ENCODE measurements at places on chromosomes 12 and 14.

GRCh38 chr12:117024961-117025480 lies 74.2 kb downstream of the TESC start:
- no peak for DNase-seq

DNA sequence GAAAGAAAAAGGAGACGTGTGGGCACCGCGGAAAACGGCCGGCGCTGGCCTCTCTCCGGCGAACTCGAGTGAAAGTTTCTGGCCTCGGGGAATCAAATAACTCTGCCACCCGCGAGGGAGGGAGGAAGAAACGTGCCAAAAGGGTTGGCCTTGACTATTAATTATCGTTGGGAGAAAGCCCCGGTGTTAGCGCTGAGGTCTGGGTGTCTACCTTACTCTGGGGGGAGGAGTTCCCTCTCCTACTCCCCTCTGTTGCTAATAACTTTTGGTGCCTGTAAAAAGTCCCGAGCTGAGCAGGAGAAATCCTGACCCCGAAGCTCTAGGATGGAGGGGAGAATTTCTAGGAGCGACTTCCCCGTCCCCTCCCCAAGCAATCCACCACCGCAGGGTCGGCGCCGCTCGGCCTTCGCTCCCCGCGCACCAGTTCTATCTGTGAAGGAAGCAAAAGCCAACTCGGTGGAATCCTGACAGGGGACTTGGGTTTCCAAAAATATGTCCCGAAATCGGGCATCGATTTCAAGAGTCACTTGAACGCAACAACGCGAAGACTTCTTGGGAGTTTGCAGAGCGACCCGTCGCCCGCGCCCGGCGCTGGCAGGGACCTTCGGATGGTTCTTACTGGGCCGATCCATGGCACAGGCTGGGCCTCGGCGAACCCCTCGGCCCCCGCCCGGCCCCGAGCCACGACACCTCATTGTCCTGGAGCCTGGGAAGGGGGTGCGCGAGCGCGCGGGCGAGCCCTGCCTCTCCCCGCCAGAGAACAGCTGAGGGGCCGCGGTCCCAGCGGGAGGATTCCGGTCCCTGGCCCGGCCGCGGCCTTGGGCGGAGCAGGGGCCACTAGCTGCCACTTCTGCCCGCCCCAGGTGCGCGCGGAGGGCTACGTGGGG lies 1.7 kb downstream of the OTX2 start:
- DNase-seq = no peak

GRCh38 chr12:108356835-108357806 lies 18.0 kb upstream of the CMKLR1 start:
- DNase-seq = no peak

GRCh38 chr12:45509621-45510020 lies 219.9 kb upstream of the ARID2 start:
- no peak for DNase-seq

DNA sequence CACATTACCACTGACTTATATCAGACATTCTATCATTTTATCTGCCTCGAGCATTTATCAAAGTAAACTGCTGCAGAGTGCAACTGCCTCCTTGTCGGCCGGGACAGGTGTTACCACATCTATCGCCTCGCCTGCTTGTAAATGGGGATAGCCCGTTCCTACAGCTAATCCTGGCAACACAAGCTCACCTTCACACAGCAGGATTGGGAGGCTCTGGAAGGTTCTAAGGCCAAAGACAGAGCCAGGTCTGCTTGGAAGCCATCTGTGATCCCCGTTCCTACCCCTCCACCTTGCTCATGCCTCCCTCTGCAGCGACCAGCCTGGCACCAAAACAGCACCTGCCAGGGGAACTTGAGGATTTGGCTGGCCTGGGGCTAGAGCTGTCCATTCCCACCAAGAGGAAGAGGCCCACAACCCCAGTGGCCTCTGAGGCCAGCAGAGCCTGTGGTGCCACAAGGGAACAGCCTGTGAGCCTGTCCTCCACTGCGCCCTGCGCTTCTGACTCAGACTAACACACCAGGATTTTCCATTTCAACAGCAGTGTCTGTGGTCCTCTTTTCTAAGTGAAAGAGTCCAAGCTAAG lies 114.8 kb upstream of the DIO3 start:
- DNase-seq = no peak

- DNase-seq = no peak
Measured at GRCh38 chr14:58942516-58942915, 246.0 kb upstream of the DAAM1 start.

DNA sequence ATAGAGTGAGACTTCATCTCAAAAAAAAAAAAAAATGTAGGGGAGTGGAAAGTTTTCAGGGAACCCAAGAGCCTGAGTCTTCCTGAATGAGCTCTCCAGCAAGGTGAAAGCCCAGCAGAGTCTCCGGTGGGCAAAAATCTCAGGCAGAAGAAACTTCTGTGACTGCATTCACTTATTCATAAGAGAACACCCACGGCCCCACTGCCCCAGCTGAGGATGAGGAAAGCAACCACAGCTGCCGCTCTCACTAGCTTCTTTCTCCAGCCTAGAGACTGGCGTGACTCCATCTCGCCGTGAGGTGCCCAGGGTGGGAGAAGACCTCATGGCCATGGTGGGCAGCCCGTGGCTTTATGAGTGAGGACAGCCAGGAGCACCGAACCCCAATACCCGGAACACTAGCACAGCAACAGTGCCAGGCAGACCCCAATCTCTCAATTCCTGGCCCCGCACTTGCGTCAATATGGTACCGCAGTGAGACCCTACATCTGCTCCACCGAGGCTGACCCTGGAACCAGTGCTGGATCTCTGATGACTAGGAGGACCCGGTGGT lies 29.7 kb upstream of the DYNC1H1 start:
- DNase-seq = no peak

- DNase-seq = no peak
Measured at GRCh38 chr12:111467092-111467856, 61.6 kb downstream of the SH2B3 start.

DNA sequence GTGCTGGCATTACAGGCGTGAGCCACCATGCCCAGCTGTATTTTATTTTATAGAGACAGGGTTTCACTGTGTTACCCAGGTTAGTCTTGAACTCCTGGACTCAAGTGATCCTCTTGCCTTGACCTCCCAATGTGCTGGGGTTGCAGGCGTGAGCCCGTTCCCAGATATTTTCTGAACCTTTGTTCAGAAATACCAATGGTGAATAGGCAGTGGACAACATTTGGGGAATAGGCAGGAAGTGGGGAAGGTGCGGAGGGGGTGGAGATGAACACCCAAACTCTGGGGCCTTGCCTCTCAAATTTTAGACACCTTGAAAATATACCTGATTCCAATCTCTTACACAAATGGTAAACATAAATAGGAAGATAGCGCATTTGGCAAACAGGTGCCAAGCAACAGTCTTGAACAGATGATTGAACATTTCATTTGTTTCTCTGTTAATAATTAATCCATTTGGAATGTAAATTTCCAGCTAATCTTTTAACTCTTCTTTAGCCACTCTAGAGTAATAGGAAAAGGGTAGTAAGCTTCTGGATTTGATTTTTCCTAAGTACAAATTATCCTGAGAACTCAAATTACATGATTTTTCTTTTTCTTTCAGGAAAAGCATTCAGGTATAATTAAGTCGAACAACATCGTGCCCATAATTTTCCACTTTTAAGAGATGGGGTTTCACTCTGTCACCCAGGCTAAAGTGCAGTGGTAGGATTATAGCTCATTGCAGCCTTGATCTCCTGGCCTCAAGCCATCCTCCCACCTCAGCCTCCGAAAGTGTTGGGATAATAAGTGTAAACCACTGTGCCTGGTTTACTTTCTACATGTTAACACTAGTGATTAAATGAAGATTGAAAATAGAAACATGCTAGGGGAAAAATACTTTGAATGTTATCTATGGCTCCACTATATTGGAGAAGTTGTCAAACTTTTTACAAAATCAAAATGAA lies 22.9 kb upstream of the RNF34 start:
- DNase-seq = no peak

DNA sequence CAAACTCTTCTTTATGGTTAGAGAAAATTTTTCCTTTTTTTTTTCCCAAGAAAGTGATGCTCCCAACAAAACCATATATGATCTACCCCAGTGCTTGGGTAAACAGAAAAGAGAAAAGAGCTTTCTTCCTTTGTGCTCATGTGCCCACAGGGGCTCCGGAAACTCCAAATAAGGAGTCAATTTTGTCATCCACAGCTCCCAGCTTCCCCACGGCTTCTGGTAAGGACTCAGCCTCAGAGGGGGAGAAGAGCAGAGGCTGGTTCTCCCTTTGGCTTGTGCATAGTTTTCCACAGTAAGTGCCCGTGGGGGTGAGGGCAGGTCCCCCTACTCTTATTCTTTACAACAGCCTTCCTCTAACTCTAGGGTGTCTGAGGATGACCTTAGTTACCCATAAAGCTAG lies 13.3 kb upstream of the RGS6 start:
- DNase-seq = no peak

DNA sequence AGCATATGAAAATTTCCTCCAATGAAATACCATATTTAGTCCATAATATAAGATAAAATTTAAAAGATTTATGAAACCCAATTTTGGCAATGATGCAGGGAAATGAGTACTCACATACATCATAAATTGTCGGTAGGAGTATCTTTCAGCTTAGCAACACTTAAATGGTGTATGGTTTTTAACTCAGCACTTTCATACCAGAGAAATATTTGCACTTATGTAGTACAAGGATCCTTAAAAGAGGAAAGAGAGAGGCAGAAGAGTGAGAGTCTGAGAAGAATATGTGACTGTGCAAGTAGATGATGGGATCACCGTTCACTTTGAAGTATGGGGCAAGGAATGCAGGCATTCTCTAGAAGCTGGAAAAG lies 379.3 kb upstream of the DCN start:
- DNase-seq = no peak

- no peak for DNase-seq
Measured at GRCh38 chr12:95626854-95627253, 75.6 kb upstream of the USP44 start.

- no peak for DNase-seq
Measured at GRCh38 chr14:94738751-94739150, 31.2 kb downstream of the GSC start.

- no peak for DNase-seq
Measured at GRCh38 chr12:63149909-63150712, 890 bp downstream of the AVPR1A start.

GRCh38 chr14:95320078-95320895 lies 579 bp upstream of the CLMN start:
- no peak for DNase-seq

DNA sequence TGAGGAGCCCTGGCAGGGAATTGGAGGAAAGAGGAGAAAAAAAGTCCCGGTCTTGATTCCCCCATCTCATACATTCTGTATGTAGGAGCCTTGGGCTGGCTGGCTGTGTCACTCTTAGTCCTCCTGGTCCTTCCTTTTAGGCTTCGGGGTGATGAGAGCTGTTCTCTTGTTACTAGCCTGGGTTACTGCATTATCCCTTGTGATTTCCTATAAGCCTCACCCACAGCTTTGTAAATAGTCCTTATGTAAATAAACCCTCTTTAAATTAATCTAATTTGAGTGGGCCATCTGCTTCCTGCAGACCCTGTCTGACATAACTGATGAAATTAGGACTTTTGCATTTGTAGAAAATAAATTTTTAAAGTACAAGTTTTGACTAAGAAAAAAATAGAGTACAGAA lies 19.2 kb downstream of the DNM1L start:
- DNase-seq = no peak

DNA sequence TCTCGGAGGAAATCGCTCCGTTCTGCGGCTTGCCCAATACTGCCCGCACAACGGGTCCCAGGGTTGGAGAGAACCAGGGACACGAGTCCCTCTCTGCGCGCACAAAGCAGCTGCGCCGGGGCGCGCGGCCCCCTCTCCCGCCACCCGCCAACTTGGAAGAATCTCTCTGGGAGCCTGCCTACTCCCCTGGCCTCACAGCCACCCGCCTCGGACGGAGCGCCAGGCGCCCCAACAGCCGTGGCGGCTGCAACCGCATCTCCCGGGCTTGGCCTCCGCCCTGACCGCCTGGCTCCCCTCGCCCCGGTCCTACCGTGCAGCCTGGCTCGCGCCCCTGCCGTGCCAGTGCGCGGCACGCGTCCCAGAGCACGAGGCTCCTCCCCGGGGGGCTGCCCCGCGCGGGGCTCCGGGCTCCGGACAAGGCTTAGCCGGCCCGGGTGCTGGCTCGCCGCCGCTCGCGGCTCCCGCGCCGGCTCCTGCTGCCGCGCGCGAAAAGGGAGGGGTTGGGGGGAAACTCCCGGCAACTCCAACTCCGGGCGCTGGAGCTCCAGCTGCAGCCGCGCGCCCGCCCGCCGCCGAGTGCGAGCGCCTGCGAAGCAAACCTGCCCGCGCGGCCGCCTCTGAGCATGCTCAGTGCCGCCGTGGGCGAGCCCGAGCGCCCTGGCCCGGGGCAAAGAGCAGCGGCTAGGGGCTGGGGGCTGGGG lies at the start of gene STXBP6:
Gene STXBP6 (minus strand): TSS at position 580 of the 701 bp plus-strand sequence. CDS start 75,329 bp downstream, outside the sequence.
- no peak for DNase-seq

DNA sequence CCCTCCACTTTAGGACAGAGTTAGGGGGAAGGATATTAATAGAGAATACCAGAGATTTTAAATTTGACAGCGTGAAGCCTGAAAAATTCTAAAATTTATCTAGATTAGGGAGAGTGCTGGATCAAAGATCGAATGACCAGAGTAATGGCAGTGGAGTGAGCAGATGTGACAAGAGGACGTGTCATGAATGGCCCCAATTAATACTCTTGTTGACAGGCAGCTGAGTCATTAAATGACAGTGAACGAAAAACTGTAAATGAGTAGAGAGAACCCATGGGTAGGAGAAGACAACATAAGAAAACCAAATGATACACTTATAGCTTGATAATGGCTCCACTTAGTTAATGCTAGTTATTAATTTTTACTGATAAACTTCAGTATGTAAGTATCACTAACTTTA lies 73.9 kb upstream of the PLEKHA5 start:
- no peak for DNase-seq

DNA sequence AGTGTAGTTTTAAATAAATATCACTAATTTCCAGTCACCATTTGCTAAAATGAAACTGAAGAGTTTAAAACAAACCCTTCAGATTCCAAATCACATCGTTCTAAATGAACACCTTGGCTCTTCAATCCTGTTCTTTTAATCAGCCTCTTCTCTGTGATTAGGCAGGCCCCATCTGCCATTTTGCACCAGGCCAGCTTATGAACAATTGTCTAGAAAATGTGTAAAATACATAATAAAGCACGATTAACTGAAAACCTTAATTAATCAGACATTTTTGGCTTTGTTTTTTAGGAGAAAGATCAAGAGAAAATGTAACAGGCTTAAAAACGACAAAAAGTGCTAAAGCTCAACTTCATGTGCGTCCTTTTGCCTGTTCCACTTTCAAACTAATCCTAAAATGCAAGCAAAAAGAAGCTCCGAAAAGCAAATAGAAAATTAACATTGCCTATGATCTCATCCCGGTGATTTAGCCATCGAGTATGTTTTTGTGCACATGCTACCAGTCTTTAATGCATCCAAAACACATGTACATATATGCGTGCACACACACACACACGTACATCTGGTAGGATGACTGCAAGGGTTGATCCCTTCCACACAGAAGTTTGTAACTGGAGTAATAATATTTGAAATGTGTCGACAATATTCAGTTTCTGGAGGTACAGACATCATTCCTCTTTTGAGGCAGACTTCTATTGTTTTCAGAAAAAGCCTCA lies 288.6 kb downstream of the FOXN3 start:
- no peak for DNase-seq

GRCh38 chr12:22201101-22201500 lies 133.4 kb downstream of the ST8SIA1 start:
- no peak for DNase-seq

Data from CD4-positive, alpha-beta T cell treated with Interleukin-2 at 100 ng/mL for 4 hours (primary cell).